Hematopoietic multipotent progenitor cell (in vitro differentiated cells): ENCODE measurements at places on chromosomes 7 and 10.

DNA sequence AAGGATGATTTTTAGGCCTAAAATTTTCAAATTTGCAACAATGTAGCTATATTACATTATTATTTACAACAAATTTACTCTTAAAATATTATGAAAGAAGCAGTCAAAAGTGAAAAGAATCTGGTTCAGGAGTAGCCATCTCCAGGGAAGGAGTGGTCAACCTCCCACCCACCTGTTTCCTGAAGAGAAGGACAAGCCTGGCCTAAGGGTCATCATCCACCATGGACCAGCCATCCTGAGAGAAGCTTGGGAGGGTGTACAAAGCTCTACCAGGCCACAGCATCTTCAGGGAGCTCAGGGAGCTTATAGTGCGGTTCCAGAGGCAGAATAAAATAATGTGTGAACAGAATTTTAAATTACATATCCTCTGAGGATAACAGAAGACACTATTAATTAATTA, 38.1 kb downstream of the COL1A2 start:
- no peak for DNase-seq

- DNase-seq: no peak
Measured at GRCh38 chr7:73712773-73713172, 6.7 kb downstream of the STX1A start.

DNA sequence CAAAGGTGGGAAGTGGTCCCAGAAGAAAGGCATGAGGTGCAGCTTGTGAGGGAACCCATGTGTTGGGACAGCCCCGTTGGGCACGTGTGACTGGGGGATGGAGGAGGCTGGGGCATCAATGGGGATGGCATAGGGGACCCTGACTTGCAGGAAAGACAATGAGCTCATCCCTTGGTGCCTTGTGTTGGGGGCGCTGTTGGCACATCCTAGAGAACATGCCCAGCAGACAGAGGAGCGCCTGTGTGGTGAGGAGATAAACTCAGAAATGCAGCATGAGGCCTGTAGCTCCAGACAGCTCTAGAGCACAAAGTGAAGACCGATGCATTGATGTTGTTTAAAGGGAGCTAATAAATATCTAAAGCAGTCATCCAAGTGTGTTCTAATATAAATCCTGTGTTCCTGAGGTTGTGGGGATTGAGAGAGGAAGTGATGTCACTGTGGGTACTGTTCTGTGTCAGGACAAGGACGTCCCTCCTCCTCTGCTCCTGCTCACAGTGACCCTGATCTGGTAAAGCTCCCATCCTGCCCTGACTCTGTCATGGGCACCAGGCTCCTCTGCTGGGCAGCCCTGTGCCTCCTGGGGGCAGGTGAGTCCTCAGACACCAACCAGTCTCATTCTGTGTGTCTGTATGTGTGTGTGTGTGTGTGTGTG, 126.1 kb upstream of the PRSS58 start:
- DNase-seq: peak; percentile 17

GRCh38 chr7:19707240-19707639, 1.6 kb downstream of the POLR1F start:
- DNase-seq: no peak
